ENCODE measurements at places on chromosomes 2 and 18.

DNA sequence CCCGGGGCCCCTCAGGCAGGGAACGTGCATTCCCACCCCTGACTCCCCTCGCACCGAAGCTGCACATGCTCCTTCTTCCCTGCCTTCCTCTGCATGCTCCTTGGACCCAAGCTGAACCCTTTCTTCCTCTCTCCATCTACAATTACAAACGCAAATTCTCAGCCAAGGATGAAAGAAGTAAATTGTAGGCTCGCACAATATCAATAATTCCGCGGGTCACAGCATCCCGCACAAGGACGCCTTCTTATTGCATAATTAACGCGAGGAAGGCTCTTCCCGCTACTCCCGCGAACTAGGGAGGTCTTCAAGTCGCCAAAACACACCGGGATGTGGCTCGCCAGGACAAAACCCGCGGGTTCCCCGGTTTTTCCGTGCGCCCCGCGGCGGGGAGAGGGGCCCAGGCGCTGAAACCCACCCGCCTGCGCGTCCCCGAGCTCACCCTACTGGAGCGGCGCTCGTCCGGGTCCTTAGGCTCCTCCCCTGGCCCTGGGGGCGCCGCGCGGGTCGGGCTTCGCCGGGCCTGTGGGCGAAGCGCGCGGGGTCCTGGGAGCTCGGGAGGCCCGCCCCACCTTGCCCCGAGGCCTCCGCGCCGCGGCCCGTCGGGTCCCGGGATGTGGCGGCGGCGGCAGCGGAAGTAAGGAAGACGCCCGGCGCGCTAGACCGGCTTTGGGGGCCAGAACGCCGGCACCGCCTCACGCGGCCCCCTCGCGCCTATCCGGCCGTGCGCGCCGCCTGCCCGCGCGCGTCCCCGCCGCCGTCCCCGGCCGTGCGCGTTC lies at the start of gene CHST10:
Gene CHST10, minus strand, starts transcription at position 734 of the 776 bp plus-strand sequence. CDS start 10,993 bp downstream, outside the sequence.
- DNase-seq: no peak

DNA sequence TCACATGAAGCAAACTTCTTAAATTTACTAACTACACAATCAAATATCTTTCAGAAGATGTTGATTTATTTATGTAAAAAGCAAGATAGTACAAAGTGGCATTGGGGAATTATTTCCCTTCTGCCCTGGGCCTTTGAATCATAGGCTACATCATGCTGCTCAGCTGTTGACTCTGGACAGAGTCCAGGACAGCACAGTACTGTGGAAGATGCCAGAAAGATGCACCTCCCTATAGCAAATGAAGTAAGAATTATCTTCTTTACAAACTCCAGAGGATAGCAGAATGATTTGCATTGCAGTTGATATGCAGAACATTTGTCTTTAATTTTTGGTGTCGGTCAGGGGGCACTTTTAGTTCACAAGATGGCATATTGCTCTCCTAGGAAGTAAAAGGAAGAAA lies 1354.5 kb upstream of the ZEB2 start:
- no peak for DNase-seq

DNA sequence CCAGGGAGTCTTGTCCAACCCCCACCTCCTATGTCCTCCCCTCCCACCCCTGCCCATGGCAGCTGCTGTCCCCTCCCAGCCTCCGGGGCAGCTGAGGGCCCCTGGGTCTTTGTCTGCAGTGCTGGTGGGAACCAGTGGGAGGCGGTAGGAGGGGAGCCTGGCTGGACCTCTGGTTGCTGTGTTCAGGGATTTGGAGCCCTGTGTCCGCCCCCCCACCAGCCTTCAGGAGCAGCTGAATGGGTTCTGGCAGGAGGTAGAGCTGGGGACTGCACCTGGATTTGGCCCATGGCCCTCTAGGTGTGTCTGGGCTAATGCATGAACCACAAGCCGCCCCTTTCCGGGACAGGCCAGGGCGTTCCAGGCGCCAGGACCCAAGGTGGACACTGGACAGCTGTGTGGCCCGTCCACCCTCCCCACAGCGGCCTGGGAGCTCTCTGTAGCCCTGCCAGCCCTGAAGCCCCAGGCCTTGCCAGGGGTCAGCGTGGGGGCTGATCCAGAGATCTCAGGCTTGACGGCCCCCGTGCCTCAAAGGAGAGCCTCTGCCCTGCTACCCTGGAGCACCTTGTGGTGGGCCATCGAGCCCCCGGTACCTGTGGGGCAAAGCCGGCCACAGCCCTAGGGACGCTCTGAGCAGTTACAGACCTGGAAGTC lies 25.4 kb downstream of the GPC1 start:
- no peak for DNase-seq

- no peak for DNase-seq
Measured at GRCh38 chr2:28516950-28517349, 21.1 kb downstream of the PLB1 start.

DNA sequence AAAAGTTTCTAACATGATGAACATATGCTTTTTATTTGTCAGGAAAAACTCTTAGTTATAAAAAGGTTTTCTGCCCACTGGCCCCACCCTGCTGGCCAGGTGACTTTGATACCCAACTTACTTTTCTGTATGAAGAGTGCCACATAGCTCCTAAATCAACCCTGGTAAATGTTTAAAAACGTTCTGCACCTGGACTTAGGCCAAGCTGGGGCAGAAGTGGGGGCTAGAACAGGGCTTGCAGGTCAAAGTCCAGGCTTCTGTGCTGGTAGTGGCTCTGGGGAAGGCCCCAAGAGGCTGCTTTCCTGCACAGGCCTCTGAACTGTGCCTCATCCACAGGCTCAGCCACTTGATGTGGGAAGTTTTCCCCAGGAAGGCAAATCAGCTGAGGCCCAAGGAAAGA lies 171.7 kb downstream of the ANKRD30B start:
- DNase-seq: no peak
